ENCODE measurements at places on chromosomes 3 and 15.

GRCh38 chr3:176870451-176870850 lies 326.8 kb downstream of the TBL1XR1 start:
- no peak for DNase-seq

DNA sequence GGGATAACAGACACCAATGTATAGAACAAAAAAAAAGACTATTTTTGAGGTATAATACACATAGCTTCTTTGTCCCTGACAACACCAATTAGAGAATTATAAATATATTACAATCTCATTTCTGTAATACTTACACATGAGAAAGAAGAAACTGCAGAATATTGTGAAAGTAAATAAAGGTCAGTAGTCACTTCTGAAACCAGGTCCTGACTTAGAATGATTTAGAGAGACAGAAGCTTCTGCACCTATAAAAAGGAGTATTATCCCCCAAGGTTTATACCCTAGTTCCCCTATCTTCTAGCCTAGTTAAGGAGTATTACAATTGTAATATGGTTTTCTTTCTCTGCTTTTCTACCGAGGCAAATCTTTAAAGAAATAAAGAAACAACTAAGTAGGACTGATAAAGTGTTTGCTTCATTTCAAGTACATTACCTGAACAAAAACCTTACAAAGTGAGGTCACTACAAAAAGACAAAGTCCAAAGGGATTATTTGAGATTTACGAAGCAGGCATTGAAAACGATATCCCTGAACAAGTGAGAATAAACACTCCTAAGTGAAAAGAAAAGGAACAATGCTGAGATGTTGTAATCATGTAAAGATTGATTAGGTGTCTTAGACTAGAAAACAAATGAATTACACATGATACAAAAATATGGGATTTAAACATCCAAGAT lies 103.0 kb downstream of the GBE1 start:
- DNase-seq, result no peak

DNA sequence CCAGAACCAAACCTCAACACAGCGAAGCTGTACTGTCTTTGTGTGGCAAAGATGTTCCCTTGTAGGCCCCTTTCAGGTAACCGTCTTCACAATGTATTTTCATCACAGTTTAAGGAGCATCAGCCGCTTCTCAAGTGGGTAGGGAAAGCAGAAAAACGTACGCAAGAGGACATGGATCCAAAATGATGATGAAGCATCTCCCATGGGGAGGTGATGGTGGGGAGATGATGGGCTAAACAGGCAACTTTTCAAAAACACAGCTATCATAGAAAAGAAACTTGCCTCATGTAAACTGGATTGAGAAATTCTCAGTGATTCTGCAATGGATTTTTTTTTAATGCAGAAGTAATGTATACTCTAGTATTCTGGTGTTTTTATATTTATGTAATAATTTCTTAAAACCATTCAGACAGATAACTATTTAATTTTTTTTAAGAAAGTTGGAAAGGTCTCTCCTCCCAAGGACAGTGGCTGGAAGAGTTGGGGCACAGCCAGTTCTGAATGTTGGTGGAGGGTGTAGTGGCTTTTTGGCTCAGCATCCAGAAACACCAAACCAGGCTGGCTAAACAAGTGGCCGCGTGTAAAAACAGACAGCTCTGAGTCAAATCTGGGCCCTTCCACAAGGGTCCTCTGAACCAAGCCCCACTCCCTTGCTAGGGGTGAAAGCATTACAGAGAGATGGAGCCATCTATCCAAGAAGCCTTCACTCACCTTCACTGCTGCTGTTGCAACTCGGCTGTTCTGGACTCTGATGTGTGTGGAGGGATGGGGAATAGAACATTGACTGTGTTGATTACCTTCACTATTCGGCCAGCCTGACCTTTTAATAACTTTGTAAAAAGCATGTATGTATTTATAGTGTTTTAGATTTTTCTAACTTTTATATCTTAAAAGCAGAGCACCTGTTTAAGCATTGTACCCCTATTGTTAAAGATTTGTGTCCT lies 60.0 kb downstream of the AAGAB start:
- no peak for DNase-seq

GRCh38 chr3:71432044-71432975 lies 151.2 kb downstream of the FOXP1 start:
- DNase-seq, result no peak

DNA sequence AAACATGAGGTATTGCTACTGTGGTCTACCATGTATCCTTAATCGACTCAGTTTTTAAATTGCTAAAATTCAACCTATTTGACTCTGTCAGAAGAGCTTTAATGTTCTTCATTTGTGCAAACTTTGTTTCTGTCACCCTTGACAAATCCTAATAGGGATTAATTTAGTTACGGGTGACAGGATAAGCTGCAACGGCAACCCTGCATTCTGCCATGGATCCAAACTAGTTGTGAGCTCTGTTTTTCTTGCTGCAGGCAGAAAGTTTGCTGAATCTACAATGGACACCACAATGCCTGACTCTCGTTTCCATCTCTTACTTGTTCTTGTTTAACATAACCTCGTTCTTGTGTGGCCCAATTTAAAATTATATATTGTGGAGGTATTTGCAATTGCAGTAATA lies 352.3 kb downstream of the ROBO2 start:
- DNase-seq, result no peak

- DNase-seq, result no peak
These were observed 43.8 kb upstream of the B3GALNT1 start for GRCh38 chr3:161148832-161149475.

- no peak for DNase-seq
These were observed 209.5 kb downstream of the SOX2 start for GRCh38 chr3:181921220-181921619.

GRCh38 chr3:196554205-196554604 lies 14.1 kb downstream of the WDR53 start:
- DNase-seq, result no peak

DNA sequence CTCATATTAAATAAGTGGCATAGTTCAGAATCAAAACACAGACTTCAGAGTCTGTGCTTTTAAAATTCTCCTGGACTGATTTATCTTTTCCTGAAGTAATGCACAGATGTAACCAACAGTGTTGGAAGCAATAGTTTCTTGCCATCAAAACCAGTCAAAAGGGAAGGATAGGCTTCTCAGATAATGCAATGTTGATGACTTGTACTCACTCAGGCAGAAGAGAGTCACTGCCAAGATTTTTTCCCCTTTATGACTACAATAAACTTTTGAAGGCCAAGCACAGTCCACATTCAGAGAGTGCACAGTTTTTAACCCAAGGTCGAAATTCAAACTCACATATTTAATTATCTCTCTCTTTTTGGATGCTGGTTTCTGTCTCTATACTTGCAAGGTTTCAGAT lies 305.0 kb upstream of the SGO1 start:
- no peak for DNase-seq

DNA sequence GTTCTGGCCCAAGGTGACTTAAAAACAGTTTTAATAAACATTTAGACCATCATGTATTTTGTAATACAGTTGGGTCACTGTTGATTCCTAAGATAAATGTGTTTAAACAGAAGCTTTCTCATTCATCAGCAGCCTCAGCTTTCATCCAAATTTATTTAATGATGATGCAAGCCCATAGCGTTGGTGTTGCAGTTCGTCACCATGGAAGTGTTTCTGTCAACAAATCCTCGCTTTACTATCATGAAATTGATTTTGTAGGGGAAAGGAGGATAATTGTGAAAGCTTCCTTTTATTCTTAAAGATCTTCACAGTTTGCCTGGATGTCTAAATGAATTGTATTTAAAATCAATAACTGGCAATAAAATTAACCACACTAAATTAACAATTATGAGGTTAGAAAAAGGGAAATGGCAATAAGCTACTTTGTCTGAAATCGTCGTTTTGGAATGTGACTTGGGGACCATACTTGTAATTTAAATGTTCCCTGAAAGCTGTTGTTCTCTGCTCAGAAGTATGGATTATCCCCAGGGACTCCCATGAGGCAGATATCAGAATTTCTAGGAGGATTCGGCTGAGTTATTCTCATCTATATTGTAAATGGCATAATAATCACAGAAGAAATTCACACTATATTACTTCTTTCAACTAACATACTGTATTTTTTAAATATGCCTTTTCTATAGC lies 29.0 kb downstream of the CMSS1 start:
- no peak for DNase-seq

GRCh38 chr15:101000271-101000681 lies 81.1 kb downstream of the LRRK1 start:
- no peak for DNase-seq

- no peak for DNase-seq
These were observed 557.4 kb downstream of the CADM2 start for GRCh38 chr3:85516146-85516545.

GRCh38 chr3:48863122-48863521 lies 15.4 kb upstream of the PRKAR2A start:
- DNase-seq, result no peak

DNA sequence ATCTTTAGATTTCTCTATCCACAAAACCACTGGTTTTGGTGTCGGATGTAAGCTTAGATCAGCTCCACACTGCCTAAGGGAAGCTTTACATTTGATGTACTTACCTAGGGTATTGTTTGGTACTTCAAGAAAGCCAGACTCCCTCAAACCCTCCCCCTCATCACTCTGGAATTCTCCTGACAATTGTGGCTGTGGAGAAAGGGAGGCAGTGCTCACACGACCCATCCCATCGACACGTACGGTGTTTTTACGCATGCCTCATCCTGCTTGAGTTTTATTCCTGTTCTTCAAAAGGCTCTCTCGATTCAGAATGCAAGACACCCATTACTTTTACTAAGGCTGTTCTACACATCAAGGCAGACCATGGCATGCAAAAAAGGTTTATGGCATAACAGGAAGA lies 67.3 kb upstream of the ONECUT1 start:
- no peak for DNase-seq

GRCh38 chr3:53570709-53571108 lies 76.3 kb downstream of the CACNA1D start:
- peak; percentile 57 for DNase-seq

DNA sequence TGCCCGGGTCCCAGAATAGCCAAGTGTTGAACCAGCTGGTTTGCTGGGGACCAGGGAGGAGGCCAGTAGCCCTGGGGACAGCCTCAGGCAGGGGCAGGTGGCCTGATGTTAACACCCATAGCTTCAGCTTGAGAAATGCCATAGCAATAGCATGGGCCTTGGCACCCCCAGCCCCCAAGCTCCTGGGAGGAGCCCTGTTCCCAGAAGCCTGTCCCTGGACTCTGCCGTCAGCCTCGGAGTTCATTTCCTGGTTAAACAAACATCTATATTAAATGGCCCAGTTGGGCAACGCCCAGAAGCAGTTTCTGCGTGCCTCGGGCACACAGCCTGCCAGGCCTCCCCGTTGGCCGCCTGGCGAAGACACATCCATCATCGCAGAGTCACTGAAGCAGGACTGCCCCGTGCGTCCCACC lies 58.2 kb downstream of the FGD5 start:
- no peak for DNase-seq

GRCh38 chr3:24197809-24198208 lies 252.7 kb downstream of the NR1D2 start:
- DNase-seq, result no peak

DNA sequence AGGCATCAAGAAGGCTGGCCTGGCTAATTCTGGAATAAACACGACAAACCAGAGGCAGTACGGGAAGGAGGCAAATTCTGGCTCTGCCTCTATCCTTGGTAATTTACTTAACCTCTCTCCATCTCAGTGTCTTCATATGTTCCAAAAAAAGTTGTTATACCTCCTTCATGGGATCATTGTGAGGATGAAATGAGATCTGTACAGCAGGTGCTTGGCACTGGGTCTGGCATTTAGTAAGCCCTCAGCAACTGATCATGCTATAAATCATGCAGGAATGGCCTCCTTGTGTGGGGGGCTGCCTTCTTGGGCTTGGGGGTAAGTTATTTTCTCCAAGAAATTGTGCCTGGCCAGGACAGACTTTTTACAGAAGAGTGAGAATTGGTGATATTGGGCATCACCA lies 38.3 kb upstream of the TRA2B start:
- no peak for DNase-seq

- DNase-seq, result no peak
These were observed 89.5 kb downstream of the EOMES start for GRCh38 chr3:27632431-27633223.

- DNase-seq, result no peak
These were observed 189.7 kb upstream of the GBE1 start for GRCh38 chr3:81951106-81951505.

GRCh38 chr15:78098131-78098755 lies 5.9 kb downstream of the SH2D7 start:
- DNase-seq, result no peak

- peak; percentile 74 for DNase-seq
These were observed 73.8 kb downstream of the IQSEC1 start for GRCh38 chr3:12999147-13000140.

GRCh38 chr15:82168757-82169156 lies 93.8 kb downstream of the EFL1 start:
- no peak for DNase-seq

GRCh38 chr15:84621358-84621979 lies 20.7 kb downstream of the ZSCAN2 start:
- no peak for DNase-seq
